Stimulated activated CD4-positive, alpha-beta T cell treated with anti-CD3 and anti-CD28 coated beads, TNF-alpha, amount 100 ng/mL, for 24 hours (primary cell): ENCODE measurements at places on chromosomes 4 and X.

- no peak for DNase-seq
Measured at GRCh38 chrX:138006180-138006579, 440.3 kb downstream of the ZIC3 start.

DNA sequence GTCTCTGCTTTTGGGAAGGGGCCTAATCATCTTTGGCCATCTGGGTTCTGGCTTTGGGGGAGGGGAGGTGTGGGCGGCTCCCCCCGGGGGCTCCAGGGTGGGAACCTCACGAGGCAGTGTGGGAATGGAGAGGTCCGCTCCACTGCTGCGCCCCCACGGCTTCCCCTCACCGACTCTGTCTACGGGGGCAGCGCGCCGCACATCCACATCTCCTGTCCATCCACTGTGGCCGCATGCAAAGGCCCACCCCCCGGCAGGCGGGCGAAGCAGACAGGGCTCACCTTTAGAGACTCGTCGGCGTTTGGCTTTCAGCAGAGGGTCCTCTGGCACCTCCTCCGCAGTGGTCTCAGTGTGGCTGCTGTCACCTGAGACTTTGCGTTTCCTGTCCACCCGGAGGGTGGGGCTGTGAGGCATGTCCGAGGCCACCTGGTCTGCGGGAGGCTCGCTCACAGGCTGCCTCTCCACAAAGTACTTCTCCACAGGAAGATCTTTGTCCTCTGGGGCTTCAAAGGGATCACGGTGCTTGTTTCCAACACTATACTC lies 33.6 kb downstream of the BCOR start:
- no peak for DNase-seq

- no peak for DNase-seq
Measured at GRCh38 chrX:49187526-49187925, 1.4 kb upstream of the PRICKLE3 start.

DNA sequence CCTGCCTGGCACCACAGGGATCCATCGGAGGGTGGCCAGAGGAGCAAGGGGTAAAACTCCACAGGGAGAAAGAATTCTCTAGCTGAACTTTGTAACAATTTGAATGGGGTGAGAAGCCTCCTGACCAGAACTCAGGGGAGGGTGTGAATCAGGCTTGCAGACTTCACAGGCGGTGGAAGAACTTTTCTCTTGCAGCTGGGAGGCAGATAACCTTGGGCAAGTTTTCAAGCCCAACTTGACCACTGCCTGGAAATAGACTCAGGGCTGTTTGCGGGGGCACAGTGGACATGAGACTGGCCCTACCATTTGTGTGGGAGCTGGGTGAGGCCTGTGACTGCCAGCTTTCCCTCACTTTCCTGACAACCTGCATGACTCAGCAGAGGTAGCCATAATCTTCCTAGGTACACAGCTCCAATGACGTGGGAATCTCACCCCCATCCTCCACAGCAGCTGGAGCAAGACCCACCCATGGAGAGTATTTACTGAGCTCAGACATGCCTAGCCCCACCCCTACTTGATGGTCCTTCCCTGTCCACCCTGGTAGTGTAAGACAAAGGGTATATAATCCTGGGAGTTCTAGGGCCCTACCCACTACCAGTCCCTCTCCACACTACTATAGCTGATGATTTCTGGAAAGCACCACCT lies 210.0 kb upstream of the AGTR2 start:
- DNase-seq: no peak

DNA sequence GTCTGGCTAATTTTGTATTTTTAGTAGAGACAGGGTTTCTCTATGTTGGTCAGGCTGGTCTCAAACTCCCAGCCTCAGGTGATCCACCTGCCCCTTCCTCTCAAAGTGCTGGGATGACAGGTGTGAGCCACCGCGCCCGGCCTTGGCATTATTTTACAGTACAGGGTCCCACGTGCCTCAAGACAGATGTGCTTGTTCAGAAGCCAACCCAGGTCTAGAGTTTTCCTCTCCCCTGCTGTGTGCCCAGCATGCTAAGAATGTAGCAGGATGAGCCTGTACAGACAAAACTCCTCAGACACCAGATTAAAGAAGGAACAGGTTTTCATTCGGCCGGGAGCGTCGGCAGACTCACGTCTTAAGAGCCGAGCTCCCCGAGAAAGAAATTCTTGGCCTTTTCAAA lies 42.2 kb downstream of the CRLF2 start:
- no peak for DNase-seq

DNA sequence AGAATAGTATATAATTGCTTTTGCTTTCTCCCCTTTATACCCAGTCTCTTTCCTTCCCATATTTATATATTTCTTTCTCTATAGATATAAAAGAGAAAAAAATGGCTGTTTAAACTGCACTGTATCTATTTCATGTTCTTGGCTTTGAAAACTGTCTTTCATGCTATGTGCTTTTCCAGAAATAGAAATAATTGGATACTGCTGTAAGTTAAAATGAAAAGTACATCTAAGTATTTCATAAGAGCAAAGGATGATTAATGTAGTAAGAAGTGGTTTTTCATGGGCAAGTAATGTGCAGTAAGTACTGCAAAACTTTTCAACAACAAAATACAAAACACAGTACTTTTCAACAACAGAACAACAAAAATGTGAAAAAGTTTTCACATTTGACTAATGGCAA lies 237.9 kb downstream of the SNCA start:
- no peak for DNase-seq

GRCh38 chr4:48467891-48468290 lies 15.3 kb upstream of the SLC10A4 start:
- DNase-seq: no peak

DNA sequence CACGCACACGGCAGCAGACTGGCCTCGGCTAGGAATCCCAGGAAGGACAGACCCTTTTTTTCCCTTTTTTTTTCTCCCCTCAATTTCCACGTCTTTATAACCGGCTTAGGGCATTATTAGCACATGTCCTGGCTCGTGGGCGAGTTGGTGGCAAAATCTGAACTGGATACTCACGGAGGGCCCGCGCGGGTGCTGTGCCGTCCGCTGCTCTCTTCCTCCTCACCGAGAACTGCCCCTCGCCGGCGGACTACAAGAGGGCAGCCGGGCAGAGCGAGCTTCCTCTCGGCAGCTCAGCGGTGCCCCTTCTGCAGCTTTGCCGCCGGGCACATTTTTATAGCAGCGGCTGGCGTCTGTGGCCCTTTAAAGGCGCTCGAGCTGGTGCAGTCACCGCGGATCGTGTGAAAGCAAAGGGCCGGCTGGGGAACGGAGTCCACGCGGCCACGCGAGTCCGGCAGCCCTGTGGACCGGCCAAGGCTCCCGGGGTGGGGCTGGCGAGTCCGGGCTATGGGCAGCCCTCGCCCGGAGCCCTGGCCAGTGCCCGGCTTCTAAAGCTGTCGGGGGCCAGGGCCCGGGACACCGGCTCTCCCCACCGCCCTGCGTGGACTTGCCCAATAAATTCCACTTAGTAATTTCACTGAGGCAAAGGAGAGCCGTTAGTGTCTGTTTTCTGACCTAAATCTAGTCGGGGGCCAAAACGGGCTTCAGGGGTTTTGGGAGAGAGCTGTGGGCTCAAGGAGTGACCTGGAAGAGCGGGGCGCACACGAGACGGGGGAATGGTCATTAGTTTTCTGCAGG lies 1.3 kb upstream of the CITED1 start:
- DNase-seq: peak; percentile 5

DNA sequence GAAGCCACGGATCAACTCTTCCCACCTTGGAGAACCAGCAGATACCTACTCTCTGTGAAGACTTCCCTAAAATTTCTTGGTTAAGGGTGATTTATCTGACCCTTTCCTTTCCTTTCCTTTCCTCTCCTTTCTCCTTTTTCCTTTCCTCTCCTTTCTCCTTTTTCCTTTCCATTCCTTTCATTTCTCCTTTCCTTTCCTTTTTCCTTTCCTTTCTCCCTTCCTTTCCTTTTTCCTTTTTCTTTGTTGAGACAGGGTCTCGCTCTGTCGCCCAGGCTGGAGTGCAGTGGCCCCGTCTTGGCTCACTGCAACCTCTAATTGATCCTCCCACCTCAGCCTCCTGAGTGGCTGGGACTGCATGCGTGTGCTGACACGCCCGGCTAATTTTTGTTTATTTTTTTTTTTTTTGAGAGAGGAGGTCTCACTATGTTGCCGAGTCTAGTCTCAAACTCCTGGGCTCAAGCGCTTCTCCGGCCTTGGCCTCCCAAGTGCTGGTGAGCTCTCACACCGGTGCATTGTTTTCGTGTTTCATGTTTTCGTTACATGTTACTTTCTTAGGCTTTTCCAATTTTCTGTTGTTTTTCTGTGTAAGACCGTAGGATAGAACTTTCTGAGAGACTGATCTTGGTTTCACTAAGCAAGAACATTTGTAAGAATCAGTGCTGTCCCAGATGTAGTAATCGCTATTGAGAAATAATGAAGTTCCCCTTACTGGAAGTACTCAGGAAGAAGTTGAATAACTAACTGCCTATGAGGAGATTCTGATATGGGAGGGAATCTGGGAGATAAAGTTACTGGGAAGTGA lies 2.0 kb downstream of the TMEM165 start:
- no peak for DNase-seq

- DNase-seq: no peak
Measured at GRCh38 chr4:153641532-153641931, 42.5 kb upstream of the TLR2 start.

- DNase-seq: no peak
Measured at GRCh38 chrX:12767856-12768255, 23.4 kb upstream of the PRPS2 start.

DNA sequence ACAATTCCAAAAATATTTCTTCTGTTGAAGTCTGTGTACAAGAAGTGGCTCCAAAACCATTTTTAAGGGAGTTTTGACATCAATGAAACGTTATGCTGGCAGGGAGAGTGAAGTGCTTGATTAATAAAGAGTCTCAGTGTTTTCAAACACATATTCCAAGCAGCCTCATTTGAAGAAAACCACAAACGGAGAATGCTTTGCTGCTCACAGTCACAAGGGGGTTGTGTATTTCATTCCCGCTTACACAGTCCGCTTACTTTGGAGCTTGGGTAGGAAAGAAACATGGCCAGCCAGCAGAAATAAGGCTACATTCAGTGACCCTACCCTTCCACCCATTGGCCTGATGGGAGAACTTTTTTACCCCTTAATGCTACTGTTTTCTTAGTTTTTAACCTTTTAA lies 586.2 kb downstream of the RAB28 start:
- DNase-seq: no peak

DNA sequence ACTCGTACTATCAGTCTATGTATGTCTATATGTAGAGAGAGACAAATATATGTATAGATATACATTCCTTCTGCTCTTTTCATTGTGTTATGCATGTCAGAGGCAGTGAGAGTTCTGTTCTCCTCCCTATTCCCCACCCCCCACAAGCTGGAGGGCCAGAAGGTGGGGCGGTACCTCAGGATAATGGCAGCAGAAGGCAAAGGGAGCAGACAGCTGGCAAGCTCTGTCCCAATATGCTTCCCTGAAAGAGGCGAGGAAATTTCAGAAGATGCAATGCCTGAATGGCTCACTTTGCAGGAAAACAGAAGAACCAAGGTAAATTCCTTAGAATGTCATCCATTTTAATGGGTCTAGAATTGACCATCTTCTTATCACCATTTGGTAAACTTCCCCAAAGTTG lies 114.4 kb downstream of the NAA11 start:
- no peak for DNase-seq

DNA sequence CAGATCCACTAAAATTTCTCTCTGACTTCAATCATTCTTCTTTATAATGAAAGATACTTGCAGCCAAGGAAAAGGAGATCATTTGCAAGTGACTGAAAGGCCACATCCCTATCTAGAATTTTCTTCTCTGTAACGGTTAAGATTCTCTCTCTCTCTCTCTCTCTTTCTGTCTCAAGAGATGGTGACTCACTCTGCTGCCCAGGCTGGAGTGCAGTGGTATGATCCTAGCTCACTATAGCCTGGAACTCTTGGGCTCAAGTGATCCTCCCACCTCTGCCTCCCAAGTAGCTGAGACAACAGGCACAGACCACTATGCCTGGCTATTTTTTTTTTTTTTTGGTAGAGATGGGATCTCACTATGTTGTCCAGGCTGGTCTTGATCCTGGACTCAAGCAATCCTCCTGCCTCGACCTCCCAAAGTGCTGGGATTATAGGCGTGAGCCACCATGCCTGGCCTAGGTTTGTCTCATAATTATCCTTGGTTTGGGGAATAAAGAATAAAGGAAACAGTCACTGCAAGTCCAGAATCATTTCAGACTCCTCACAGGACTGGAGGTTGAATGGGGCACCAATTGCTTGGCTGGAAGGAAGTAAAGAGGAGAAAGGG lies 33.3 kb upstream of the GALNT7 start:
- DNase-seq: no peak

DNA sequence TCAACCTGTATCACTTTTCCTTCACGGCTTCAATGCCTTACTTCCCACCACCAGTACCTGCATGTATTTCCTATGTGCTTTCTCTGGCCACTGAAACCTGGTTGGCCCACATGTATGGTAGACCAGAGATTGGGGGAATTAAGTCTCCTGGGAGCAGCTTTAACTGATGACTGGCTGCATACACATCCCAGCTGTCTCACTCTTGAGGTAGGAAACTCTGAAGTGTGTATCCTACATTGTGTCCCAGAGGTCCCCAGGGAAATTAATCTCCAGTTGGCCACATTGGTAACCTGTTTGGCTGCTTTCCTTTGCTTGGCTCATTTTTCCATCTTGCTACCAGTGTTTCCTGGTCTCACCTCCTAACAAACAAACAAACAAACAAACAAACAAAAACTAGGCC lies 124.4 kb downstream of the ZNF827 start:
- DNase-seq: no peak

DNA sequence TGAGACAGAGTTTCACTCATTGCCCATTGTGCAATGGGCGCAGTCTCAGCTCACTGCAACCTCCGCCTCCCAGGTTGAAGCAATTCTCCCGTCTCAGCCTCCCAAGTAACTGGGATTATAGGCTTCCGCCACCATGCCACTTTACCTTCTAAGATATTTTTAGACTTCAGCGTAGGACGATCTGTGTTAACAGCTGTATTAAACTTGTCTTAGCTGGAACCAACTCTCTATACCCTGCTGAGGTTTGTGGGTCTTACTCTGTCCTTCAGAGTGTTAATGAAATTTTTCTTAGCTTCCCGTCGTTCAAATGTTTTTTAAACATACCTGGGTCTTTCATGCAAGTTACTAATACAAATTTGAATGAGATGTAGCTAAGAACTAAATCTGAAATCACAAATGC lies 14.7 kb downstream of the TMEM165 start:
- DNase-seq: no peak

DNA sequence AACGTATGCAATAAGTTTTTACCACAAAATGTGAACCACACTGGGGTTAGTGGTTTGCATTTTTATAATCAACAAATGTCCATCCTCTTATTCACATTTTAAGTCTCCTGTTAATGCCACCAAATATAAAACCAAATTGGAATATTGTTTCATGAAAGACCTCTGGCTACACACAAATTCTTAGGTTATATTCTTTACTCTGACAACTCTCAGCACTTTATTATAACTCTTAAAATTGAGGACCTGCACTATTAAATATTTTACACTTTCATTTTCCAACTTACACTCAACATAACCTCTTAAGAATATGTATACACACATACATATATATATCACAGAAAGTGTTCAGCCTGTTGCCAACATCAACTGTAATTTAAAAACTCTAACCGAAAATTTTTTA lies 2.8 kb downstream of the PDE5A start:
- DNase-seq: no peak

DNA sequence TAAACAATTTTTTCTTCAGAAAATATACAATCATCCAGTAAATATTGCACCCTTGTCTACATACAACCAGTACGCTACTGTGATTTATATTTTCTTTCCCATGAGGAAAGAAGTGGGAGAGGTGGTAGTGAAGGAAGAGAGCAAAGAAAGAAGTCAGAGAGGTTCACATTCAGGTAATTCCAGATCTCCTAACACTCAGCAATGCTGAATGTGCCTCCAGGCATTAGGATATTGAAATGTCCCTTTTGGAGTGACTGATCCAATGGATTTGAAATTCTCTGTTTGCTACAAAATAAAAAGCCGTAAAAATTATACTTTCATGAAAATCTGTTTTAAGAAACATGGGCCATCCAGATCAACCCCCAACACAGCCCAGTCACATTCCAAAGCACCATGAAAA lies 211.9 kb upstream of the NR3C2 start:
- no peak for DNase-seq
